ENCODE measurements at places on chromosomes 1 and 21.

- DNase-seq = no peak
Observed at GRCh38 chr1:20785907-20786252, 1.2 kb downstream of the HP1BP3 start.

DNA sequence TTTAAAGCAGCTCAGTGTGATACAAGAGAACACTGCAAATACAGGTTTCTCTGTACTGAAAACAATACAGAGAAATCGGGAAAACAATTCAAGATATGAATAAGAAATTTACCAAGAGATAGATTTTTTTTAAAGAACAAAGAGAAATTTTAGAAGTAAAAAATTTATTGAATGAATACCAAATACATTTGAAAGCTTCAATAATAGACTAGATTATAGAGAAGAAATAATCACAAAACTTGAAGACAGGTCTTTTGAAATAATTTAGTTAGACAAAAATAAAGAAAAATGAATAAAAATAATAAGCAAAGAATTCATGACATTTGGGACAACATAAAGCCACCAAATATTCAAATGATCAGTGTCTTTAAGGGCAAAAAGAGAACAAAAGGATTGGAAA lies 13.6 kb upstream of the FMO4 start:
- no peak for DNase-seq

- no peak for DNase-seq
Observed at GRCh38 chr21:41638201-41638790, 128.6 kb downstream of the RIPK4 start.

GRCh38 chr1:171794085-171794484 lies 12.6 kb downstream of the METTL13 start:
- no peak for DNase-seq

DNA sequence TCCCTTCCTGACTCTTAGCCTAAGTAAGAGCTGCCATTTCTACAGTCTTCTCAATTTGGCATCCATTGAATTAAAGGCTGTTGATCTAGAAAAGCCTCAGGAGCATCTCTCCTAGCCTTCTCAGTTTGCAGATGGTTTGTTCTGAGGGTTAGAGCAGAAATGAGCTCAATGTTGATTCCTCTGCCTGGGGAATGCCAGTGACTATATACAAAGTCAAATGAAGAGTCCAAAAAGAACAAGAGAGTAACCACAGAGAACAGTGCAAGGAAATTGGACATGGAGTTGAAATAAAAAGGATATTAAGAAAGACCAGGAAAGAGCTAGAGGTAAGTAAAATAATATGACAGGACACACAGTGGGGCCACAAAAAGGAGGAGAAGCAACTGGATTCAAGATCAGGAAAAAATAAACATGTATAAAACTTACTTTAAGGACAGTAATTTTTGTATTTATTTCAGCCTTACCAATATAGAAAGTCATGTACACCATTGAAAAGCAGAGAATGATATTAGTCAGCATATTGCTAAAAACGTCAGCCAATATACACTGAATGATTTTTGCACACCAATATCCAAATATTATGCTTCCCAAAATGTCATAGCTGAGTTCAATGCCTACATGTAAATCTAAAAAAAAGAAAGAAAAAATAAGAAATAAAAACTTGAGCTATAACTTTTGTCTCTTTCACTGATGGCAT lies 21.3 kb downstream of the SLC9C2 start:
- DNase-seq = no peak

- no peak for DNase-seq
Observed at GRCh38 chr1:59266180-59266926, 30.5 kb upstream of the FGGY start.

GRCh38 chr1:67053785-67054772 lies at the start of gene SLC35D1:
Gene SLC35D1, minus strand, starts transcription at chr1:67054148. Its CDS starts 135 bp downstream, at chr1:67054013.
- DNase-seq = peak; percentile 94

GRCh38 chr1:183285746-183286145 lies 99.7 kb downstream of the LAMC2 start:
- DNase-seq = no peak

- DNase-seq = no peak
Observed at GRCh38 chr21:16402752-16403151, 673.0 kb downstream of the USP25 start.

- no peak for DNase-seq
Observed at GRCh38 chr1:45840704-45841103, 37.3 kb downstream of the MAST2 start.

DNA sequence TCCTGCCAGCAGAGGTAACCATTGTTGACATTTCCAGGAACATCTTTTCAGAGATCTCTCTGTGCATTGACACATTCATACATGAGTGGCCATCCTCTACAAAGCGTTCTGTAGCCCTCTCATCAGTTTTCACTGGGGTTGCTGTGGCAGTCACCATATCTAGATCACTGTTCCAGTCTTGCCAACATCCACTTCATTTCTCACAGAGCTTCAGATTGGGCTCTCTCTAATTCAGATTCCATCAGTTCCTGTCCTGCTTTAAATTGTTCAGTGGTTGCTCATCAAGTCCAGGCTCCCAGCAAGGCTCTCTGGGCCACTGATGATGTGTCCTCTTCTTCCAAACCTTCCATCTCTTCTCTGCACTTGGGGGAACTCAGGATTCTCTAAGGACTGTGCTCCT lies 173.7 kb downstream of the KCNJ6 start:
- DNase-seq = no peak

- no peak for DNase-seq
Observed at GRCh38 chr1:217052626-217053025, 329.4 kb upstream of the ESRRG start.

DNA sequence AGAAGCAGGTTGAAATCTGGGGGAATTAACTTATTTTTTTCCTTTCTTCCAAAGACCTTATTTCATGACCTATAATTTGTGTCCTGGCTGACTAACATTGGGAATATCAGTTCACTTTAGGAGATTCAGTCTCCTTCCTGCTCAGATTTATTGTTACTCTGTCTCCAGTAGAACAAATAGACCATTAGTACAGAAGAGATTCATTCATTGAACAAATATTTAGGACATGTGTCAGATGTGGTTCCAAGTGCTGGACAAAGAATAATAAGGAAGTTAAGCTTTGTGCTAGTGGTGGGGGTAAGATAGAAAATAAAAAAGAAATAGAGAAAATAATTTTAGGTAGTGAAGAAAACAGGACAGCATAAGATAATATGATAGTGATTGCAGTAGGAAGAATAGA lies 20.3 kb downstream of the ZMYM4 start:
- DNase-seq = no peak

GRCh38 chr1:204887846-204888245 lies 17.2 kb downstream of the NFASC start:
- DNase-seq = no peak

DNA sequence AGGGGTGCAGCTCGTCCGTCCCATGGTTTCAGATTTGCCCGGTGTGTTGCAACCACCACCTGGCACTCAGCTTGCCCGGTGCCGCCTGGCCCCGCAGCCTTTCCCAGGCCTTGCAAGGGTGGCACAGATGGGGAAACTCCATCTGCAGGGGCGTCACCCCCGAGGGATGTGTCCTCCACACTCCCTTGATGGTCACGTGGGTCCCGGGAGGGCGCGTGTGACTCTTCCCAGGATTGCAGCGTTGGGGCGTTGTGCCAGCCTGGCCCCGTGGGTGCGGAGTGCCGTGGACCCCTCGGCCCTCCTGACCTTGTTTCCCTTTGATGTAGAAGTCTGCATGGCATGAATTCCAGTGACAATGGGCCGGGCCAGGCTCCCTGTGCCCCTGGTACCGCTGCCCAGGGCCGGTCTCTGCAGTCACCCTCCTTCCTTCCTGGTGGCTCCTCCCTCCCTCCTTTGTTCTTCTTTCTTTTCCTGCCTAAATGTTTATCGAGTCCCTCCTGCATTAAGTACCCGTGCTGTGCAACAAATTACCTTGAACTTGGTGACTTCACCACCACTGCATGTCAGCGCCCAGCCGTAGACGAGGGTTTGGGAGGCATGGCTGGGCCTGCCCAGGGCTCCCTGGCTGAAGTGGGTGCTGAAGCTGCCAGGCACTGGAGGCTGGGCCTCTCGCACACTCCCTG lies 22.9 kb downstream of the RRP1 start:
- no peak for DNase-seq

- no peak for DNase-seq
Observed at GRCh38 chr1:25804964-25805862, 5.2 kb downstream of the SELENON start.

GRCh38 chr1:162367772-162368171 lies 8.9 kb downstream of the SPATA46 start:
- DNase-seq = no peak

DNA sequence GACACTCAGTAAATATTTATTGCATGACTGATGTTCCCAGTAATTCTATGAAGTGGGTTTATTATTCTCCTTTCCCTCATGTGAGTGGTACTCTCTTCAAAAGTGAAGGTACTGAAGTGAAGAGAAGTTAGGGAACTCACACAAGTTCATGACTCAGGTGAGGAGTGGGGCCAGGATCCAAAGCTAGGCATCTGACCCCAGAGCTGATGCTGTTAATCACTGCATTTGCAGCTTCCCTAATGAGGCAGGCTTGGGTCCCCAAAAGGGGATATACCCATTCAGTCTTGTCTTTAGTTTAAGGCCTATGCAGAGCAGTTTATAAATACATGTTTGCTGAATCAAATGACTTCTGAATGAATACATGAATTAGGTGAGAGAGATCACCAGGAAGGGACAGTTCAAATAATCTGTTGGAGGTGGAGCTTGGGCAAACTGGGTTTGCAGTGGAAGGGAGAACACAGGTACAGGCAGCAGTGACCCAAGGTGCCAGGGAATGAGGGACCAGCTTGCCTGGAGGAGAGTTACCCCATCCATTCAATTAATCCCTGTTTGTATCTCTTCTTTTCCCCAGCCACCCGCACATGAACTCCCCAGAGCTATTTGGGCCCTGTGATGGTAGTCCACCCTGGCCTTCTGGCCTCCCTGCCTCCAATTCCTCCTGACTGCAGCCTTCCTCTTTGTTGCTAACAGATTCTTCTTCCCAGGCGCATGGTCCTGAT lies 2.0 kb downstream of the CD58 start:
- no peak for DNase-seq

- no peak for DNase-seq
Observed at GRCh38 chr1:85427331-85427730, 37.6 kb downstream of the DDAH1 start.

GRCh38 chr1:117802531-117803257 lies 126.7 kb downstream of the GDAP2 start:
- DNase-seq = no peak

DNA sequence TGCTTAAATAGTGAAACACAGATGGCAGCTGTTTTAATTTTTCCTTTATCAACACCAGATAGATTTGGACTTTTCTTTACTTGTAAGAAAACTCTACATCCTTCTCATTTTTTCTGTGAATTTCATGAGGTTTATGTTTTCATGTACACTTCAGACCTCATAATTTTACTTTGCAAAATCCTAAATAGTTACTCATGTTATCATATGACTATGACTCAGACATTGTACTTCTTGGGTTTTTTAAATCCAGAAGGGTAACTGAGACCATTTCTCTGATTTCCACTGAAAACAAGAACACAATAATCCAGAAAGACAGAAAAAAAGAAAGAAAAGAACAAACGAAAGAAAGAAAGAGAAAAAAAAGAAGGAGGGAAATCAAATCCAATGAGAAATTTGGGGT lies 1021.6 kb downstream of the NCAM2 start:
- no peak for DNase-seq

- DNase-seq = no peak
Observed at GRCh38 chr21:43927591-43928221, 62.7 kb downstream of the AGPAT3 start.

DNA sequence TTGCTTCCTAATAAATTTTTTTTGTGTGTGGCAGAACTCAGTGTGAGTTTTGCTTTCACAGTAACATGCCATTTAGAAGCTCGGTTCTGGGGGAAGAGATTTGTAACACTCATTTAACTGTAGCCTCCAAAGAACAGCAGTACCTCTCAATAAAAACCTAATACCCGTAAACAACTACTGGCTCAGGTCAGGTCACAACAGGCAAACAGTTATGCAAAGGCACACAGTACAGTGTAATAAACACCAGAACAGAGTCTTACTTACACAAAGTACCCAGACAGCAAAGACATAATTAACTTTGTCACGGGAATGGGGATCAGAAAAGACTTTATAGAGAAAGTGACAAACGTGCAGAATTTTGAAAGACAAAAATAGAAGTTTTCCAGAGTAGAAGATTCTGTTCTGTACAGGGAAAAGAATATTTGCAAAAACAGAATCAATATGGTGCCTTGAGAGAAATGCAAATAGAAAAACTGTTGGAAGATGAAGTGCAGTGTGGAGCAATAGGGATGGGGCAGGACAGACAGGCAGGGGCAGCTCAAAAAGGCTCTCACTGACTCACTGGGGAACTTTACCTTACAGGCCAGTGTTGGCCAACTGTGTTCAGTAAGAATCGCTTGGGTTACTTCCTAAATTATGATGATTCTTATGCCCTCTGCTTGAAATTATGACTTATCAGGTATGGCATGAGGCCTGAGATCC lies 38.8 kb downstream of the EGLN1 start:
- DNase-seq = no peak
